ENCODE measurements at places on chromosomes 2 and 18.

GRCh38 chr2:223634238-223634637, 32.1 kb upstream of the SCG2 start:
- DNase-seq: no peak

DNA sequence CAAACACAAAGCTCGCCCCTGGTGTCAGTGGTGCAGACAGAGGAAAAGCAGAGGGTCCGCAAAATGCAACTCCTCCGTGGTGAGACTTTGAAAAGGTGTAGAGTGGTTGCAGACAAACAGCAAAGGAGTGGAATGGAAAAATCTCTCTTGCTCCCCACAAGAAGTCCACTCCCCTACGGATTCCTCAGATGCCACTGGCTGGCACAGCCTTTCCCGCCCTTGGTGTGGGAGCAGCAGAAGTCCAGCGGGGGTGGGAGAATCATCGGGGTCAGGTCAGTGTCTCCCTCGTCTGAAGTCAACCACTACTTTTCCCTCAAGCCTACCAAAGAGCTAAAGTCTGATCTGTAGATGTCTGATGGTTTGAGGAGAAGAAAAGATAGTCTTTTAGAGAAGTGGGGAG, 22.3 kb upstream of the B3GNT7 start:
- no peak for DNase-seq

DNA sequence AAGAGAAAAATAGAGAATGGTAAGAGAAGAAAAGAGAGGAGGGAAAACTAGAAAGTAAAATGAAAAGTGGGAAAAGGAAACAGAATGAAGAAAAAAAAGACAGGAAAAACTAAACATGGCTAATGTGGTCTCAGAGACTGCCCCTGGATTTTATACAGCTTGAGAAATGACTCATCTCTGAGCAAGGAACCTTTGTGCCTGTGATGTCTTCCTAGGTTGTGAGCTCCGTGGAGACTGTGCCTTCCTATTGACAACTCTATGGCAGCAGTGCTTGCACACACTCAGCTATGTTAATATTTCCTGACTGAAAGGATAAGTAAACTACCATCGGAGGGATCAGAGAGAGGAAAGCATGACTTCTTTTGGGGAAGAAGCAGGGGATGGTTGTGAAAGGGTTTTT, 203.8 kb downstream of the RDH14 start:
- DNase-seq: no peak

DNA sequence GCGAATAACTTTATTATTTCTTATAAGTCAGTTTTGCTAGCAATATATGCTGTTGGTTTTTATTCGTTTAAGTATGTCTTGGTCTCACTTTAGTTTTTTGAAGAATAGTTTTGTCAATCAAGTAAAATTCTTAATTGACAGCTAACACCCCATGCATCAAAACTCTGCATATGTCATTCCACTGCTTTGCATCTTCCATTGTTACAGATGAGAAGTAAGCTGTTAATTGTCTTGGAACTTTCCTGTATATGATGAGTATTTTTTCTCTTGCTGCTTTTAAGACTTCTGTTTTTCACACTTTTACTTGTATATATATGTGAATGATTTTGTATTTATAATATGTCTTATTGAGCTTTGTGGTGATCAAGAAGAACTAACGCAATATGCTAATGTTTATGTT, 1048.4 kb downstream of the CNTNAP5 start:
- no peak for DNase-seq

DNA sequence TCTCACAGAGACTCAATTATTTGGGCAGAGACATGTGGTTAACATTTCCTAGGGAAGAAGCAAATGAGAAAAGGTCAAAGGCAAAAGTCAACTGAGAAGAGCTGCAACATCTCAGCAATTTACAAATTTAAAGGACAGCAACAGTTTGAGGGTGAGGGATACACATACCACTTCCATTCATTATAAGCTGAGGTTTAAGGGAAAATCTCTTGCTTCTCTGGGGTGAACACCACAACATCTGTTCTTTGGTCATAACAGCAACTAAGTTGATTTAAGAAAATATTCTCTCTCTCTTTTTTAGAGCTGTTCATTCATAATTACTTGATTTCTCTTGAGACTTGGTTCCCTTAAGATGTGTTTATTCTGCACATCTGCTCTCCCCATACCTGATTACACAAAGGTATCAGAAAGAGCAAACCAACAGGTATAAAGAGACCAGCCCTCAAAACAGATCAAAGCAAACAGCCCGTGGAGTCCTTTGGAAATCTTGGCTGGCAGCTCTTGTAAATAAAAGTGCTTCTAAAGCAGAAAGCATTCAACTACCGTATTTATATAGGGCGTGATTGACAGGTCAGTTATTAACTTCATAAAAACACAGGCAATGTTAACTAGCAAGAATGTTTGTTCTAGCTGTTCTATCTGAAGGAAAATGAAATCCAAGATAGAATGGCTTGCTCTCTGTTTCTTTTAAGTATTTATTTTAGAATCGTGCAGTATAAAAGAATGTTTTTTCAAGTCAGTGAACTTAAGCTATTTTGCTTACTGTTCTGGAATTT, 132.8 kb downstream of the THADA start:
- DNase-seq: no peak

All from urinary bladder (tissue), 4 donors.